Foreskin fibroblast (primary cell): ENCODE measurements at places on chromosomes 11 and 22.

- no peak for DNase-seq
Observed at GRCh38 chr11:111310723-111311122, 12.4 kb downstream of the POU2AF3 start.

GRCh38 chr11:68149417-68149816, 28.2 kb upstream of the CHKA start:
- DNase-seq, result no peak

GRCh38 chr22:35337932-35338331, 38.2 kb downstream of the TOM1 start:
- DNase-seq, result no peak

- no peak for DNase-seq
Observed at GRCh38 chr11:55732936-55733335, 40.3 kb upstream of the OR5D13 start.

DNA sequence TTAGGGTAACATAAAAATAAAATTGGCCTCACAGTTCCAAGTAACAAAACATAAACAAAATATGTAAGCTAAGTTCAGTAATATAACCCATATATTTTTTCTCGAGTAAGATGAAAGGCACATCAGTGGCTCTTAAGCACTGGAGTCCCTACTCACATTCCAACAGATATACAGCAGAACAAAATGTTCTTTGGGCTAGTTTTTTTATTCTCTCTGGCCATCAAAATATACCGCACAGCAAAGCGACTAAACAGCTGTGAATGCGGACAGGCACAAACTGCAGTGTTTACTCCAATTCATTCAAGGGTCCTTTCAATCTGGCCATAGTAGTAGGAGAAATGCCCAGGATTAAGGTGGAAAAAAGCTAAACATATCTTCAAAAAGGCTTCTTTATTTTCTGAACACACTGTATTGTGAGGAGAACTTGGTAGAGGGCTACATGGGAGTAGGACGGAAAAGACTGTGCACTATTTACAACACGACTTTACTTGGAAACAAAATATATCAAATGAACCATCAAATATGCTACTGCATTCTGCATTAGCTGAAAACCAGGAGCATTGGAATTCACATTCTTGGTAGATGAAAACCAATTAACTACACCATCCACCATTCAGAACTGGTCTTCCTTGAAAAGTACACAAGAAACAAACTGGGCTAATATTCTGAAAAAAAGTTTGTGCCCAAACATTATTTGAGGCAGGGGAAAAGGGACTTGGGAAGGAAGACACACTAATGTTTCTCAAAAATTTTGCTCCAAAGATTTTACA, 4.4 kb downstream of the CDON start:
- no peak for DNase-seq

DNA sequence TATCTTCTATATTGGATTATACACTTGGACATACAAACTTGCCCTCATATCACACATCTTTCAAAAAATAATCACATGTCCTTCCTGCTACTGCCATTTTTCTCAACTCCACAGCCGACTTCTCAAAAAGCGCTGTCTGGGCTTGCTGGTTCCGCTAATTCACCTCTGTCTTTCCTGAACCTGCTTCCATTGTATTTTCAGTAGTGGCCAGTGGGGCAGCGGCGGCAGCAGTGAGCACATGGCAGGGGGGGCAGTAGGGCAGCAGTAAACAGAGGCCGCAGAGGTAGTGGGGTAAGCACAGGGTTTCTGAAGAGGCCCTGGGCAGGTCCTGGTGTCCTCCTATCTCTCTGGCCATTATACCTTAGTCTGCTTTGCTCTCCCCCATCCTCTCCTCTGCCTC, 126.3 kb downstream of the RRAS2 start:
- DNase-seq, result no peak

- DNase-seq, result peak; percentile 85
Observed at GRCh38 chr11:16791191-16791961, 52.9 kb downstream of the C11orf58 start.

DNA sequence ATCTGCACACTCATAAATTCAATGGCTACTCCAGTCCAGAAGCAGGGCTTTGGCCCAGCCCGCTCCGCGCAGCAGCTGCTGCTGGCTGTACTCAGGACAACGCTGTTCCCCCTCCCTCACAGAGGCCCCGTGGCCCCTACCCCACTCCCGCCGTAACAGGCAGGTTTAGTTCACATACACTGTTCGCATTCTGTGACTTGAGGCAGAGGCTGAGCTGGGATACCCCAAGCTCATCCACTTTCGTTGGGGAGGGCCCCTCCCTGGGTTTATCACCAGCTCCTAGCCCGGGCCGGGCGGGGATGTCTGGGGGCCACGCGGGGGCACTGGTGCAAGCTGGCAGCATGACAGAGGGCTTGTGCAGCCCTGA, 52.4 kb downstream of the SYT13 start:
- no peak for DNase-seq

DNA sequence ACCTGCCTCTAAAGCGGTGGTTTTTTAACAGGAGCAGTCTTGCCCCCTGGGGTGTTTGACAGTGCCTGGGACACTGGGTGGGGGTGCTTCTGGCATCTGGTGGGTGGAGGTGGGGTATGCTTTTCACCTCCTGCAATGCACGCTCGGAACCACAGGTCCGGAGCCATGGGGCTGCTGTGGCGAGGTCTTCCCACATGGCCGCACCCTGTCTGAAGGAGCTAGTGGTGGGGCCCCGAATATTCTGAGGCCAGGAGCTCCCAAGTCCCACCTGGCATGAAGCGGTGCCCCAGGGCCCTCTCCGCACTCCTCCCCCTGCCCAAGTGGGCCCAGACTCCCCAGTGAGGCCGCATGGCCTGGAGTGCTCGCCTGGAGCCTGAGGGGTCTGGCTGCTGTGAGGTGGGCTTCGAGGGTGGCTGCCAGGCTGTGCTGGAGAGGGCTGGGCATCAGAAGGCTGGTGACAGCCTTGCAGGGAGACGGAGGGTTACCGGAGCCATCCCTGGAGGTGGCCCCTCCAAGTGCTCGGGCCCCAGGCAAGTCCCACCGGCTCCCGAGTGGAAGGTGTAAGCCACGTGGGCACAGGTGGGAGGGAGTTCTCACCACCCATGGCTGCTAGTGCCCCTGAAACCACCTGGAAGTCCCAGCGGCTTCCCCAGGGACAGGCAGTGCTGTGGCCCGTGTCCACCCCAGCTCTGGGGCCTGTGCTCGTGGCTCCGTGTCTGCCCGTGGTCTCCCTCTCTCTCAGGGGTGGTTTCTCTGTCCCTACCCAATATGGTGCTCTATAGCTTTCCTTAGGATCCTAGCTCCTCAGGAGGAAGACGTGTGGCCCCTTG, 15.1 kb downstream of the TBX1 start:
- no peak for DNase-seq

DNA sequence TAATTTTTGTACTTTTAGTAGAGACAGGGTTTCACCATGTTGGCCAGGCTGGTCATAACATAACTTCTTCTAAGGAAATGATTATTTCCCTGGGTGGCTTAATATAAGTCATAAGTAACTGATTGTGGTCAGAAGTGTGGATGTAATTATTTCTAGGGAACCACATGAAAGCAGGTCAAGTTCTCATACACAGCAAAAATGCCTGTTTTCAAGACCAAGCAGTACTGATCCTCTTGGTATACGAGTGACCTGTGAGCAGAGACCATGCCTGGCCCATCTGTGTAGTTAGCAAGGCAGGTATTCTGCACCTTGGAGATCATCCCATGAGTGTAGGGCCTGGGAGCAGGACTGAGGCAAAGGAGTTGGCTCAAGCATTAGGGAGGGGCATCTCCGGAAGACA, 32.5 kb upstream of the NUCB2 start:
- no peak for DNase-seq

DNA sequence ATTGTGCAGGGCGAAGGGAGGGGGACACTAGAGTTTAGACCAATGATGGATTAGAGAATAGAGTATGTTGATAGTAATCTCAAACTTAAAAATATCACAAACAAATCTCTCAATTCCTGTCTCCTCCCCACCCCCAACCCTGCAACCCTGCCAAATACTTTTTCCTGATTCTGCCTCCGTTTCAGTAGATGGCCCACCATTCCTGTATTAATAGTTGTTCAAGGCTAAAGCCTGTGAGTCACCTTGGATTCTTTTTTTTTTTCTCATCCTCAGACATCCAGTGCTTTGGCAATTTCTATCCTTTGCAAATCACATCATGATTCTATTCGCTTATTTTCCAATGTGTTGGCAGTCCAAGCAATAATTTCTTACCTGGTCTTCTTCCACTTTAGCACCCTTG, 207.9 kb downstream of the DYNC2H1 start:
- no peak for DNase-seq
